ENCODE measurements at places on chromosomes 3 and 15. TPM values are rescaled to one million over a fixed set of nuclear protein-coding genes. Genes with fewer than 3 reads are reported as not detected.

CHST13 gene
- total RNA-seq = not detected

MKRN3 gene
- 3.3 TPM for total RNA-seq

PRSS50 gene
- not detected for total RNA-seq

GP9 gene
- not detected for total RNA-seq

LRRC31 gene
- 27.0 TPM for total RNA-seq

PLA2G4F gene
- total RNA-seq = 12.9 TPM

TLR9 gene
- not detected for total RNA-seq

BSN gene
- total RNA-seq = 1.2 TPM

LINGO1 gene
- total RNA-seq = not detected

U2SURP gene
- 156 TPM for total RNA-seq

CHRFAM7A gene
- total RNA-seq = not detected

FMN1 gene
- 29.3 TPM for total RNA-seq

IGF1R gene
- 40.3 TPM for total RNA-seq

TUBGCP4 gene
- 50.4 TPM for total RNA-seq

SLC9C1 gene
- total RNA-seq = not detected

MAP1A gene
- total RNA-seq = 5.3 TPM

PAQR9 gene
- total RNA-seq = not detected

CFAP44 gene
- 25.7 TPM for total RNA-seq

MKRN2OS gene
- total RNA-seq = 3.1 TPM

DLL4 gene
- 3.3 TPM for total RNA-seq

HOMER2 gene
- 64.3 TPM for total RNA-seq

CYP1A2 gene
- not detected for total RNA-seq

IL20RB gene
- total RNA-seq = not detected

DENND4A gene
- 32.0 TPM for total RNA-seq

SEMA5B gene
- 1.8 TPM for total RNA-seq

VPS13C gene
- 207 TPM for total RNA-seq

TMCO5A gene
- total RNA-seq = not detected

RSL24D1 gene
- total RNA-seq = 22.2 TPM

GOLGA8Q gene
- total RNA-seq = 1.8 TPM

PLSCR5 gene
- total RNA-seq = not detected

THBS1 gene
- 545 TPM for total RNA-seq

TMEM45A gene
- total RNA-seq = 20.2 TPM

MUC13 gene
- 13.6 TPM for total RNA-seq

GOLGA6A gene
- not detected for total RNA-seq

ASB14 gene
- total RNA-seq = 0.29 TPM

MESP2 gene
- total RNA-seq = not detected

PCNP gene
- 21.7 TPM for total RNA-seq

ZNF660 gene
- not detected for total RNA-seq

Measured in stomach (tissue), 19 donors.